Nephron progenitor cell (in vitro differentiated cells): ENCODE measurements at places on chromosomes 6 and 20.
A peak's percentile ranks its signal among the peaks of the same experiment; 100 is the strongest.

GRCh38 chr20:45918182-45918737, 6.3 kb upstream of the PLTP start:
- DNase-seq = no peak

DNA sequence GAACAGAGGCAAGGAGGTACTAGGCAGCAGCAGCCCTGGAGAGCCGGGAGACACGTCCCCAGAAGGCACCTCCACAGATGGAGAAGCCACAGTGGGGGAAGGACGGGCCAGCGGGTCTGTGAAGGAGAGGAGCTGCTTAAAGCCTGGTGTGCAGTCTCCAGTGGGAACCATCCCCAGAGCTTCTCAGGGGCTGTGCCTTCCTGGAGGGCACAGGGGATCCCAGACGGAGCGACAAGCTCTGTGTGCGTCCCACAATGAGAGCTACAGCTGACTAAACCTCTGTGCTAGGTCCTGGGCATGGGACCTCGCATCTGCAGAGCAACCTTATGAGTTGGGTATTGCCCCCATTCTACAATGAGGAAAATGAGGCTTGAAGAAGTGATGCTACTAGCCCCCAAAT, 50.7 kb downstream of the EZR start:
- DNase-seq = no peak

DNA sequence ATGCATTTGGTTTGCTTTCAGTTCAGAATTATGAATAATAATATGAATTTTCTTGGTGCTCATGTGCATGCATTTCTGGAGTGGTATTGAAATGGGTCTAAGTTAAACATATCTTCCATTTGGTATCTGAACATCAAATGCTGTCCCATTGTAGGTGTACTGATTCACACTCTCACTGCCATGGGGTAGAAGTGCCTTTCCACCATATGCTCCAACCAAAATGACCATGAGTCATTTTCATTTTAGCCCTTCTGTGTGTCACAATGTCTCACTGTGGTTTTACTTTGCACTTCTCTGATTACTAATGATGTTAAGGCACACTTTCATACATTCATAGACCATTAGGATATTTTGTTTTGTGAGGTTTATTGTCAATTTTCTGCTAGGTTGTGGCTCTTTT, 211.9 kb downstream of the HAO1 start:
- no peak for DNase-seq

DNA sequence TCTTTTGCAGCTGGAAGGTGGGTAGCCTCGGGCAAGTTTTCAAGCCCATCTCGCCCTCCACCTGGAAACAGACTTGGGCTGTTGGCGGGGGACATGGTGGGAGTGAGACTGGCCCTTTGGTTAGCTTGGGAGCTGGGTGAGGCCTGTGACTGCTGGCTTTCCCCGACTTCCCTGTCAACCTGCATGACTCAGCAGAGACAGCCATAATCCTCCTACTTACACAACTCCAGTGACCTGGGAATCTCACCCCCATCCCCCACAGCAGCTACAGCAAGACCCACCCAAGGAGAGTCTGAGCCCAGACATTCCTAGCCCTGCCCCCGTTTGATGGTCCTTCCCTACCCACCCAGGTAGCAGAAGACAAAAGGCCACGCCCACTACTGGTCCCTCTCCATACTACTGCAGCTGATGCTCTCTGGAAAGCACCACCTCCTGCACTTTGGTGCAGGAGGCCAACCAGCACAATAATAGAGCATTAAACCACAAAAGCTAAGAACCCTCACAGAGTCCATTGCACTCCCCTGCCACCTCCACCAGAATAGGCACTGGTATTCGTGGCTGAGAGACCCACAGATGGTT, 188.4 kb downstream of the TRDN start:
- DNase-seq = no peak

DNA sequence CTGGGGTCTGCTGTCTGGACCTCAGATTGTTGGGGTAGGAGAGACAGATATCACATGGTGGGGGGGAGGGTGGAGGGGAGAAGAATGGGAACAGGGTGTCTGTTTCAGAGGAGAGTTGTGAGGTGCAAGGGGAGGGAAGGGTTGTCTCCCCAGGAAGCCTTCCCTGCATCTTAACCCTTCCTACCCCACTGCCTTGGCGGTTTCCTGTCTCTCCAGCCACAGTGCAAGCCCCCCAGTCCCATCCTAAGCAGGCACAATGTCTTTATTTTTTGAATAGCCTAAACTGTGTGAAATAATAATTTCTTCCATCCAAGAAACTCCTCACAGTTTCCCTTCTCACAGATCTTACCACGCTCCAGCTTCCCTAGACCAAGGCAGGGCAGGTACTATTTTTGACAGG, 3.5 kb downstream of the FOXP4 start:
- DNase-seq = no peak

DNA sequence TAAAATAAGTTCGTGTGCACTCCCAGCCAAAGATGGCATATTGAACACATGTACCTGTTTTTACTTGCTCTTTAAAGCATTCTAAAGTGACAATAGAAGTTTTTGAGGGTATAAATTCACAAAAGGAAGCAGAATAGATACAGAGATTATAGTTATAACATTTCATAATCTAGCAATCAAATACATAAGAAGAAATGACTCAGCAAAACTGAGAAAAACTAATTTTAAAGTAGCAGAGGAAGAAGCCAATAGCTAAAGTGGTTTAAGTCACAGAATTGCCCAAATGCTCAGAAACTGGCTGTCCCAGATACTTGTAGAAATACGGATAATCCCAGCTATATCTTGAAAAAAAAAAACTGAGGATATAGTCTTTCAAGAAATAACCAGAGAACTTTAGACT, 49.2 kb upstream of the TBC1D32 start:
- DNase-seq = no peak

DNA sequence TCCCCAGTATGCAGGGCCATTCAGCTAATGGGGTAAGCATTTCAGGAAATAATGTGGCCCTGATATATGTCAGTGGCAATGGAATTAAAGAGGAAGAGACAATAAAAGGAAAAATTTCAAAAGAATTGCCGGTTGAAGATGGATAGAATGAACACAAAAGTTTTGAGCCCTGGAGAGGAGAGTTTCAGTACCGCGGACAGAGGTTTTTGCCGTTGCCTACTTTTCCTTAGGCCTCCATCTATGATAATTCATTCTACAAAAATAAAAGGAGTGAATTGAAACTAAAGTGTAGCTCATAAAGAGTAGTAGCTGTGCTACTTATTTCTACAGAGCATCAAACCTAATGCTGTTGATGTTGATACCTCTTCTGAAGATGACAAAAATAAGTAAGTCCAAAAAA, 140.7 kb downstream of the RNASET2 start:
- peak; percentile 59 for DNase-seq

- no peak for DNase-seq
These were observed 53.5 kb downstream of the BCAS4 start for GRCh38 chr20:50848341-50848808.

GRCh38 chr6:140732155-140732554, 1357.7 kb upstream of the CITED2 start:
- DNase-seq = no peak

DNA sequence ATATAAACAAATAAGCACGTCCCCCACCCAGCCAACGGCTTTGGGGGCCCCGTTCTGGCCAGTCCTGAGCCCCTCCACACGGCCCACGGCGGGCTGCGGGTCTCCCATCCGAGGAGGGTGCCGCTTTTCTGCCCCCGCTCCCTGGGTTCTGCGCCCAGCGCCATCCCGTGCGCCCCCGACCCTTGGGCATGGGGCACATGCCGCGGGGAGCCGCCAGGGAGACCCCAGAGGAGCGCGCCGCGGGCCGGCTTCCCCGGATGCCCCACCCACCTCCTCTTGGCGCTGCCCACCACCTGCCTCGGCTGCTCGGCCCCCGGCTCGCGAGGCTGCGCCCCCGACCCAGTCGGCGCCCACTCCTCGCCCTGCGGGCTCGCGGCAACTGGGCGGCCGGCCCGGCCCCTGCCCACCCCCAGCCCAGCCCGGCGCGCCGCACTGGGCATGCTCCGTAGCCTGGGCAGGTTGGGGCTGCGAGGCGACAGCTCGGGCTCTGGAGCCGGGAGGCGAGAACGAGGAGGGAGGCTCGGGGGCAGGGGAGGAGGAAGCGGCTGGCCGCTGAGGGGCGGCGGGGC, 570 bp upstream of the PLCB4 start:
- DNase-seq = peak; percentile 83

DNA sequence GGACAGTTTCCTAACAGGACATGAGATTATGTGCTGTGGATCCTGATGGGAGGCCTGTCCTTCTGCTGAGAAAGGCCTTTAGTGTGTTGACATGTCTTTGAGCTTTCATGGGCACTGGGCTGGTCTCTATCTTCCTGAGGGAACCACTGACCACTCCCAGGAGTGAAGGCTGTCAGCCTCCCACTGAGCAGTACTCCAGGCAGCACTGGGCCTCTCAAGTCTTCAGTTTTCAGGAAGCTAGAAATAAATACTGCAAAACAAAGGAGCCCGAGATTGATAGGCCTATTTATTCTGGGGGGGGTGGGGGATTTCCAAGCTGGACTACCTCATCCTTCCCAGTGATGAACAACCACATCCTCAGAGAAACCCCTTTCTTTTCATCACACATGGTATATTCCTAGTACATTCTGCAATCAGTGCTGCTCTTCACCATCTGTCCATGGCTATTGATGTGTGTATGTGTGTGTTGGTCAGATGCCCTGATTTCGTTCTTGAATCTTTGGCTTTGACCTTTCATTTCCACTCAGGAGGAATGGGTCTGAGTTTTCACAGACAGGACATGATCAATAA, 180.9 kb upstream of the SPTLC3 start:
- no peak for DNase-seq

GRCh38 chr20:57025666-57026224, 240.7 kb downstream of the BMP7 start:
- no peak for DNase-seq

DNA sequence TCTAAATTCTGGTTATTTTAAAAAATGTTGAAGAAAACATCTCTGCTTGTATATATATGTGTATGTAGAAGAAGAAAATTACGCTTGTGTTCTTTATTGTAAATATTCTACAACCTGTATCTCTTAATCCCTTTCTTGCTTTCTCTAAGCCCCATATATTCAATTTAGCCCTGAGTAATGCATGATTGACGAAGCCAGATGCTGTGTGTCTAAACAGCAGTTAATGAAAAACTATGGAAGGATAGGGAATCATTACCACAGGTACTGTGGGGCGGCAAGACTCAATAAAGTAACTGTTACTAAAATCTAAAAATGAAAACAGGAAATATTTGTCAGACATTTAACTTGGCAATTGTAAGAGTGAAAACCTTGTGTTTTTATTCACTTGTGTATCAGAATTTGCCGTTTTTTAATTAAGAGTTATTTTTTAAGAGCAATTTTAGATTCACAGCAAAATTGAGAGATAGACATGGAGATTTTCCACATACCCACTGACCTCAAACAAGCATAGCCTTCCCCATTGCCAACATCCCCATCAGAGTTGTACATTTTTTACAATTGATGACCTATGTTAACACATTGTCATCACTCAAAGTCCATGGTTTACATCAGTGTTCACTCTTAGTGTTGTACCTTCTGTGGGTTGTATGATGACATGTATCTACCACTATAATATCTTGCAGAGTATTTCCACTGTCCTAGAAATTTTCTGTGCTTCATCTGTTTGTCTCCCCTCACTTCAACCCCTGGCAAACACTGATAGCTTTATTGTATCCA, 76.7 kb downstream of the BCKDHB start:
- DNase-seq = no peak

DNA sequence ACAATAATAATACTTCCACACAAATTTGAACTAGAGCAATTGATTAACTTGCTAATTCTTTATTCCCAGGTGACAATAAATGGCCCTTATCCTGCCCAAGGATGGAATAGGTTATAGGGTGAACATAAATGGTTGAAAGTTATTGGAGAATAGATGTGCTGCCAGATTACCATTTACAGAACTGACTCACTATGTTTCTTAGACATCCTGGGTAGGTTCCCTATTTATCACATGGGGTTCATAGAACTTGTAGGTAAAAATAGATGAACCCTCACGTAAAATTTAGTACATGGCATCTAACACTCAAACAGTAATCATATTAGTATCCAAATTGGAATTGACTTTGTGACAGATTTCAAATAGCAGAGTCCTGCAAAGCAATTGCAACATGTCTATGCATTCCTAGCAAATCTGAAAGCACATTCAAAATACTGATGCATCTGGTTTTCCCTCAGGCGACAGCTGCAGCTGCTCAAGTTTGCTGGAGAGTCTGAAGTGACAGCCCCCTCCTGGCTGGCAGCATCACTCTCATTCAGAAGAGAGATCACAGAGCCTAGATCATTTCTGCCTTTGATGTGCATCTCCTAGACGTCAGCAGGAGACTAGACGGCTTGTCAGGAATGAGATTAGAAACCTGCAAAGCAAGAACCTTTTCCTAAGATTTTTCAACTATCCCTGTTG, 80.2 kb upstream of the RNF217 start:
- DNase-seq = no peak

- DNase-seq = no peak
These were observed 27.8 kb downstream of the QKI start for GRCh38 chr6:163442336-163442735.

DNA sequence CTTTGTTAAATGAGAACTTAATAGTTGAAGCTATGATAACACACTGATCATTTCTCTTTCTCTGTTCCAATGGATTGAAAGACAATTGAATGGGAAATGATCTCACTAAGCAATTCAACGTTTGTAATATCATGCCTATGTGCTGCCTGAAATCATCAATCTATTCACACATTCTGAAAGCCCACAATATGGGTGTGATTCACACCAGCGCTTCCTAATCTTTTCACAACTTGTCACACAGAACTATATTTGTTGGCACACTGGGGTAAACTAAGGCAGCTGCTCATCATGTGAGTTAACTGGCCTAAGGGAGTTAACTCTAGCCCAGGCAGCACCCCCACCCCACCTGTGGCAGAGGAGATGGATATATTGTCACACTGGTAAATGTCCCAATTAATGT, 37.1 kb upstream of the UTRN start:
- DNase-seq = no peak

DNA sequence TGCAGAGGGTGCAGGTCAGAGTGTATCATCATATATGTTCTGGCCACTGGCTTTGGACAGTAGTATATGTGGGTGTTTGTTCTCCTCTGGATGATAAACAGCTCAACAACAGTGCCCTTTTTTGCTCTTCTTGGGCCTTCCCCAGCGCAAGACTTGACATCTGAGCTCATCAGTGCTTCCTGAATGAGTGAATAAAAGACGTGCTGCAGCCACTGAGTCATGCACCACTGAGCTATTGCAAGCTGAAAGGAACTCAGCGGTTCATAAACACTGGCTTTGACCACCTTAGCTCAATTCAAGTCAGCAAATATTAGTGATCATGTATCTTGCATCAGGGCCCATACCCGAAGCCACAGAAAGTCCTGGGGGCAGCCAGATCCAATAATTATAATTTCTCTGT, 105.3 kb upstream of the KCNG1 start:
- DNase-seq = no peak

DNA sequence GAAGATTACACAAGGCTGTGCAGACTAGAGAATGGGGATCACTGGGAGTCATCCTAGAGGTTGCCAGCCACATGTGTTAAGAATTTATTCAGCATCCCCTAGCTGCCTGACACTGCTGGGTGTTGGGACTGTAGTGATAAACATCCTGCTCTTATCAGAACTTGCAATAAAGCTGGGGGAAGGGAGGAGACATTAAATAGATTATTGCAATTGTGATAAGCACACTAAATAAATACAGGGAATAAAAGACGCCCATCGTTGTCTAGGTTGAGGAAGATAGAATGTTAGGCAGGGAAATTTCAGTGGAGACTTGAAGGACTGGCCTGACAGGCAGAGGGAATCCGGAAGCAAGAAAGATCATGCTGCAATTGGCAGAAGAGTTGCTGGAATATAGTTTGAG, 33.2 kb upstream of the TRAM2 start:
- DNase-seq = no peak
